GM12891 (cell line): ENCODE measurements at places on chromosomes 16 and 17.

- no peak for DNase-seq
These were observed 33.0 kb downstream of the ENGASE start for GRCh38 chr17:79107499-79108231.

DNA sequence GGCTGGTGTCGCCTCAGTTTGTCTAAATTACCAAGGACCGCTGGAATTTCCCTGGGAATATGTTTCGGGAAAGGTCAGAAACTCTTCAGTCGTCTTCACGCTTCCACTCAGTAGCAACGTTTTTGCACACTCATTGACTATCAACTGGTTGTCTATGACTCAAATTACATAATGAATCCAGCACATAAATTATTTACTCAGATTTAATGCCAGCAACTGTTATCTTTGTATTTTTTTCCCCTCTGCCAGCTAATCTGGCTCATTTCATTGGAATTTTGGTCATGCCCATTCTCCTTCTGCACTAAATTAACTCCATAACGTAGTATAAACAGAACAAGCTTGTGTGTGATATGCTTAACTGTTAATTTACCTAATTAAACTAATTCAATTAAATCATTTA, 372.7 kb upstream of the ZFHX3 start:
- DNase-seq, result no peak

DNA sequence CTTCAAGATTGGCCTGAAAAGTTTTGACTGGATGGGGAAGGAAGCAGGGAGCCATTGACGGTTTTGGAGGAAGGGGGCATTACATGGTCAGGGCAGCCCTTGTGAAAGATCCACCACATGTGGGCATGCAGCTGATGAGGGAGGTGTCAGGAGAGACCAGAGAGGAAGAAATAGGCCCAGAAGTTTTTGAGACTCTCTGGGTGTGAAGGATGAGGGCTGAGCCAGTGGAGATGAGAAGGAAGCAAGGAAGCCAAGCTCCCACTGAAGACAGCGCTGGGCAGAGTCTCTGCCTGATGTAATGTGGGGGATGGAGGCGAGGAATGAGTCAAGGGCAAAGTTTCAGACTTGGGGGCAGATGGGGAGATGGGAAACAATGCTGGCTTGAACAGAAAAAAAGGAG, 530 bp downstream of the CCL17 start:
- DNase-seq, result no peak

DNA sequence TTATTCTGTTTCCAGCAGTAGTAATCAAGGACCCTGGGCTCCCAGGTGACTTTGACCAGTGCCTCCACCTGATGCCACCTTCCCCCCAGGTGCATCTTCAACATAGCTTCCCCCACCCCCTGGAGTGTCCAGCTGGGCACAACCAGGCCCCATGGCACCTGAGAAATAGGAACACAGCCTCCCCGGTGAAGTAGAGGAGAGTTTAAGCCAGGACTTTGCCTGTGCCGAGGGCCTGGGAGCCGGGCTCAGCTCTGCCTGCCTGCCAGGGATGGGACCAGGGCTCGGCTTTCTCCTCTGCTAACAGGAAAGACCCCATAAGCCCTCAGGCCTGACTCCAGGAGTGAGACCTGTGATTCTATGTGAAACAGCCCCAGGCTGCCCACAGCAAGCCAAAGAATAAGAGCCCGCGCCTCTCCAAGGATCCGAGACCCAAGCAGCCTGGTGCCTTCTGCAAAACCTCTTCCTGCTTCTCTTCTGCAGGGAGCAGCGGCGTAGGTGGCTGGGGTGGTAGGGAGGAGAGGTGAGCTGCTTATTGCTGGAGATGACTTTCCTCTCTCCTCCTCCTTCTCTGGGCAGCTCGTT, 16.4 kb upstream of the RBFOX3 start:
- DNase-seq, result no peak

- DNase-seq, result no peak
These were observed 67.0 kb downstream of the RAP1GAP2 start for GRCh38 chr17:2863204-2863603.

DNA sequence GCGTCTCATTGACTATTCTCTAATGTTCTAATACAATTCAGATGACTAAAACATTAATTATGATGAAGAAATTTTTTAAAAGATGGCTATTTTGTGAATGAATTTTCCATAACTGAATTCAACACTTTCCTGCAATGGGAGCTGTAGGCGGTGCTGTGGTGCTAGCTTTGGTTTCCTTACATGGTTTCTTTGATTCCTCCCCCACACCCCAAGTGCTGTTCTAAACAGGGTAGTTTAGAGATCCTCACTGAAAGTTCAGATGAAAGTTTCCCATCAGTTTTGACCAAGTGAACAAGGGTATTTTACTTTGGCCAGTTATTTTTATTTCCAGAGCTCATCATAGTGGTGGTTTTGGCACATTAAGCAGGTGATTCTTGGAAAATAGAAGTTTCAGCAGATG, 26.0 kb upstream of the MRC2 start:
- DNase-seq, result no peak

- no peak for DNase-seq
These were observed 3.1 kb downstream of the GHDC start for GRCh38 chr17:42191275-42191608.

- no peak for DNase-seq
These were observed 52.6 kb downstream of the NOS2 start for GRCh38 chr17:27747462-27748359.

GRCh38 chr16:79535130-79535529, 65.4 kb downstream of the MAF start:
- no peak for DNase-seq

DNA sequence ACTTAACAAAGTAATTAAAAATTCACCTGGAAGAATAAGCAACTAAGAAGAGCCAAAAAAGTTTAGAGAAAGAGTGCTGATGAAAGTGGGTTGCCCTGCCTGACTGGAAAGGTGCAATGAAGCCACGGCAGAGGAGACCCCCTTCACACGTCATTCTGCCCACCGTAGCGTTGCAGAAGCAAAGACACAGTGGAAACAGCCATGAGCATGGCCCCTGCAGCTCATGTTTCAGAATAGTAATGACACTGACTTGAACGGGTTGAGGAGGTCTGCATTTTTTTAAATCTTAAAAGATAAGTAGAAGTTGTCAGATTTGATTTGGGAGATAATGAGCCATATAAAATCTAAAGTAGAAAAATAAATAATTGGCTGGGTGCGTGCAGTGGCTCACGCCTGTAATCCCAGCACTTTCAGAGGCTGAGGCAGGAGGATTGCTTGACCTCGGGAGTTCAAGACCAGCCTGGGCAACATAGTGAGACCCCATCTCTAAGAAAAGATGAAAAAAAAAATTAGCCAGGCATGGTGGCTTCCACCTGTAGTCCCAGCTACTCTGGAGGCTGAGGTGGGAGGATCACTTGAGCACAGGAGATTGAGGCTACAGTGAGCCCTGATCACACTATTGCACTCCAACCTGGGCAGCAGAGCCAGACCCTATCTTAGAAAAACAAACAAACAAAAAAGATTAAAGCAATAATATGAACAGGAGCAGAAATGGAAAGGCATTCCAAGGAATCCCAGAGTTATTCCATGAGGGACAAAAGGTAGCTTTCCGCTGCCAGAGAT, 184.6 kb downstream of the LGALS9B start:
- no peak for DNase-seq

- DNase-seq, result no peak
These were observed 27.8 kb upstream of the INTS2 start for GRCh38 chr17:61955619-61956018.

DNA sequence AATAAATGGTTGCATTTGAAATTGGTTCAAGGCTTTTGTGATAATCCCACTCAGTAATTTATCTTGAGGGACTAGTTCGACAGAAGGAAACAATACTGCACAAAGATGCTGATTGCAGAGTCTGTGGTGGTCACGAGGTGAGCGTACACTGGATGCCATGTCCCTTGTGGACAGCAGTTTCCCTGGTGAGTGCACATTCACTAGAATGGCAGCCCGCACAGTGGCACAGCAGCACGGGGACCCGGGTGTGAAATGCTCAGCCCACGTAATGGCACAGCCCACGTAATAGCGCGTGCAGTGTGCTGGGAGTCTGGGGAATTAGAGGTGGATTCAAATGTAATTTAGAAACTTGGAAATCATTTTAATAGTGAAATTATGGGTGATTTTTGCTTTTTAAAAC, 154.0 kb downstream of the LGALS9B start:
- DNase-seq, result no peak

DNA sequence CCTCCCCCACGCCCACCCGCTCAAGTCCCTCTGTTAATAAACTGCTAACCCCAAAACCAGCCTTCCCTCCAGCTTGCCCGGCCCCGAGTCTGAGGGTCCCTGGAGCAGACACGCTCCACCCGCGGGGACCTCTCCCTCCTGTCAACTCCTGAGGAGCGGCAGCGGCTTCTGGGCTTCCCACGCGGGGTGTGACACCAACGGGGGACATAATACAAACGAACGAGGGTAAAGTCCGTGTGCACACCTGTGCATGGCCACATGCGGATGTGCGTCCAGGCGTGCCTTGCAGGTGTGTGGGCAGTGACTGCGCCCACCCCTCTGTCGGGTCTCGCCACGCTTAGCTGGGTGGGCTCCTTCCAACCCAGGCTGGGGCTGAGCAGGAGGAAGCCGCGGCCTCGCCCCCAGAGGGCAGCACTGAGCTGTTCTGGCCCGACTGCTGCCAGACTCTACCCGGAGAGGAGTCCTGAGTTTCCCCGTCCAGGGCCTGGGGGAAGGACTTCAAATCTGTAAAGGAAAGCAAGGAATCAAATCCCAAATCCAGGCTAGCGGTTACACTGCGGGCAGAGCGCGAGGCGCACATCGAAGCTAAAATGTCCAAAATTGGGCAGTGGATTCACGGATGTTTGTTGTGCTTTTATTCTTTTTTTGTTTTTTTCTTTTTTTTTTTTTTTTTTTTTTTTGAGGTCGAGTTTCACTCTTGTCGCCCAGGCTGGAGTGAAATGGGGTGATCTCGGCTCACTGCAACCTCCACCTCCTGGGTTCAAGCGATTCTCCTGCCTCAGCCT, 24.2 kb upstream of the KRT17 start:
- peak; percentile 88 for DNase-seq

GRCh38 chr16:927406-927805, 43.4 kb downstream of the LMF1 start:
- DNase-seq, result no peak

DNA sequence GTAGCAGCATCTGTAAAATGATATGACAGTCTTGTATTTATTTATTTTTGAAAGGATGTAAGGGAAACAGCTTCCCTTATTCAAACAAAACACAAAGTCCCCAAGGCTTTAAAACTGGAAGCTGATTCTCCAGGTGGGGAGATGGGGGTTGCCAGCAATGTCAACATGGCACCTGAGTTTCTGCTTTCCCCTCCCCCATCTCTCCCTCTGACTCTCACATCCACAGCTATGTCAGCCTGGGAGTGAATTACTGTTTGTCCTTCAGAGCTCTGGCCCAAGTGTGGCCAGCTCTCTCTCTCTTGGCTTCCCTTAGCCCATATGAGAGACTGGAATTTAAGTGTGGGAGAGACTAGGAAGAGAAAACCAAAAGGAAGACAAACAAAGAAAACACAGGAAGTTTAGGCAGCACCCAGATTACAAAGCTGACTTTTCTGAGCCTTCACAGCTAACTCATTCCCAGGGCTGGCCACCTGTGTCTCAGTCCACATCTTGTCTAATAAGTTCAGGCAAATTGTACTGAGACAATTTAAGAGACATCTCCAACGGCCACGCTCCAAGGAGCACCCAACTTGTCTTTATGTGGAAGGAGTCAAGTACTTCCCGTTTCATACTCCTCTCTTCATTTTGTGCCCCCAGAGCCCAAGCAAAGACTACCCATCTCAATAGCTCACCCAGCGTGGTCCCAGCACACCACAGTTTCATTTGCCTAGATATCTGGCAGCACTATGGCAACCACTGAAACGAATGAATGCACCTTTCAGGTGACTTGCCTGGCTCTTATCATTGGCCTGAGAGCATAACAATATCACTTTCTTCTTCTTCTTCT, 69.2 kb downstream of the SOX9 start:
- no peak for DNase-seq

- no peak for DNase-seq
These were observed 47.9 kb downstream of the TOM1L2 start for GRCh38 chr17:17924131-17924856.

DNA sequence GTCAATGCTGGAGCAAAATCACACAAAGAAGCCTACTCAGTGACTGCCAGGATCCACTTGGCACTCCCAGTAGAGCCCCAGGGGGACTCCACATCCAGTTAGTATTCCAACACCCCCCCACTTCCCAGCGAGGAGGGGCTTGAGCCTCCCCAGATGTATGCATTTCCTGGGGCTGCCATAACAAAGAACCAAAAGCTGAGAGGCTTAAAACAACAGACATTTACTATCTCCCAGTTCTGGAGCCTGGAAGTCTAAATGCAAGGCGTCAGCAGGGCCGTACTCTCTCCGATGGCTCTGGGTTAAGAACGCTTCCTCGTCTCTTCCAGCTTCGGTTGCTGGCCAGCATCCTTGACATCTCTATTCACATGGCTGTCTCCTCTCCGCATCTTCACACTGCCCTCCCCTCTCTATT, 23.0 kb upstream of the GNA13 start:
- DNase-seq, result no peak

DNA sequence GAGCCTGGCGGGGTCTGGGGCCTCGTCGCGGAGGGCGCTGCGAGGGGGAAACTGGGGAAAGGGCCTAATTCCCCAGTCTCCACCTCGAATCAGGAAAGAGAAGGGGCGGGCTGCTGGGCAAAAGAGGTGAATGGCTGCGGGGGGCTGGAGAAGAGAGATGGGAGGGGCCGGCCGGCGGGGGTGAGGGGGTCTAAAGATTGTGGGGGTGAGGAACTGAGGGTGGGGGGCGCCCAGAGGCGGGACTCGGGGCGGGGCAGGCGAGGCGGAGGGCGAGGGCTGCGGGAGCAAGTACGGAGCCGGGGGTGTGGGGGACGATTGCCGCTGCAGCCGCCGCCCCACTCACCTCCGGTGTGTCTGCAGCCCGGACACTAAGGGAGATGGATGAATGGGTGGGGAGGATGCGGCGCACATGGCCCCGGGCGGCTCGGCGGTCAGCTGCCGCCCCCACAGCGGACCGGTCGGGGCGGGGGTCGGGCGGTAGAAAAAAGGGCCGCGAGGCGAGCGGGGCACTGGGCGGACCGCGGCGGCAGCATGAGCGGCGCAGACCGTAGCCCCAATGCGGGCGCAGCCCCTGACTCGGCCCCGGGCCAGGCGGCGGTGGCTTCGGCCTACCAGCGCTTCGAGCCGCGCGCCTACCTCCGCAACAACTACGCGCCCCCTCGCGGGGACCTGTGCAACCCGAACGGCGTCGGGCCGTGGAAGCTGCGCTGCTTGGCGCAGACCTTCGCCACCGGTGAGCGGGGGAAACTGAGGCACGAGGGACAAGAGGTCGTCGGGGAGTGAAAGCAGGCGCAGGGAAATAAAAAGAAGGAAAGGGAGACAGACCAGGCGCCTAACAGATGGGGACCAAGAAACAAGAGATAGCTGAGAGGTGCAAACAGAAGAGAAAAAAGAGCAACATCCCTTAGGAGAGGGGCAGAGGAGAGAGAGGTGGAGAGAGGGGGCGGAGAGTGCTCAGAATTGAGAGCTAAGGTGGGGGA, at the start of gene PNMT:
TSS of gene PNMT (plus strand) at position 509 of the 980 bp plus-strand sequence. CDS start at position 532, 23 bp downstream.
- DNase-seq, result peak; percentile 90
